MM.1S (cell line): ENCODE measurements at places on chromosomes 3 and 15.

GRCh38 chr3:122100591-122101463 is 45.7 kb downstream of the CD86 start:
- DNase-seq: no peak

GRCh38 chr15:35308802-35309201 is 223.7 kb upstream of the NANOGP8 start:
- DNase-seq: no peak

DNA sequence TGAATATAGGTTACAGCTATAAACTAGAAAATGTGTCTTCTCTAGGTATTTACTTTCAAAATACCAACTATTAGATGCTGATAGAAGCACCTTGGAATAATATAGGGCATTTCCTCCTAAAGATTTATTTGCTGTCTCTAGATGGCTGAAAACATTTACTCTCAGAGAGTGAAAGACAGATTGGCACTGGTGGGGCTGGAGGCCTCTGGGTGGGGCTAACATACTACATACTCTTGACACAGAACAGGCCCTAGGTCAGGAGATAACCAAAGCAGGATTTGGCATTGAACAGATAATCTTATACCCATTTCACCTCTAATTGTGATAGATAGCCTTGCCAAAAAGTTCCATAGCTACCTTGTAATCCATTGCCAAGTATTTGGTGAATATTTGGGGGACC is 253.3 kb upstream of the TBC1D5 start:
- no peak for DNase-seq

DNA sequence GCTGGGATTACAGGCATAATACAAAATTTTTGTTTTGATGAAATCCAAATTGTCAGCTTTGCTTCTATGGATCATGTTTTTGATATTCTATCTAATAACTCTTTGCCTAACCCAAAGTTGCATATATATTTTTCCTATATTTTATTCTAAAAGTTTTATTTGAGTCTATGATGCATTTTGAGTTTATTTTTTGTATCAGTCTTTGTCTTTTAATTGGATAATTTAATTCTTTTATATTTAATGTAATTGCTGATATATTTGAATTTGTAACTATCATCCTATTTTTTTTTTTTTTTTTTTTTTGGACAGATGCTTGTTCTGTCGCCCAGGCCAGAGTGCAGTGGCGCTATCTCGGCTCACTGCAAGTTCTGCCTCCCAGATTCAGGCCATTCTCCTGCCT is 19.7 kb upstream of the DENND4A start:
- DNase-seq: no peak

DNA sequence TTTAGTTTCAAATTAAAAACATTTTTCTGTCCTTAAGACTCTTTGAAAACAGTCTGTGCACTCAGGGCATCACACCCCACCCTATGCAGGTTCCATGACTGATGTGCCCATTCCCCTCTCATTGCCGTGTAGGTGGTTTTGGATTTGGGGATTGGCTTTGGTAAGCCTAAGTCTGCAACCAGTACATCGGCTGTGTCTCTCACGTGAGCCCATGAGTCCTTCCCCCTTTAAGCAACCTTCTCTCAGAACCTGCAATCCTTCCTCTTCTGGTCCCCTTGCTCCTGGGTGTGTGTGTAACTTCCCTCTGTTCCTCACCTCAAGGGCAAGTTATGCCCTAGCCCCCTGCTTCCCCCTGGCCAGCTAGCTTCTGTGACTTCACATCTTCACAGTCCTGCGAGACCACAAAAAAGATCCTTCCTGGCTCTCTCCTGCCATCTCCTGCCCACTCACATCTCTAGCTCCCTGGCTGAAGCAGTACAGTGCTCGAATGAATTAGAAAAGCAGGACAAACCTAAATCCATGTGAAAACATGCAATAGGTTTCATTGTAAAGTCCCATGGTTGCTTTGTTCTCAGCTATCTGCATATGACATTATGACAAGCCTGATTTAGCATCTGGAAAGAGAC is 126.7 kb downstream of the UACA start:
- DNase-seq: no peak

GRCh38 chr15:90191344-90191687 is 9.8 kb upstream of the SEMA4B start:
- DNase-seq: no peak

DNA sequence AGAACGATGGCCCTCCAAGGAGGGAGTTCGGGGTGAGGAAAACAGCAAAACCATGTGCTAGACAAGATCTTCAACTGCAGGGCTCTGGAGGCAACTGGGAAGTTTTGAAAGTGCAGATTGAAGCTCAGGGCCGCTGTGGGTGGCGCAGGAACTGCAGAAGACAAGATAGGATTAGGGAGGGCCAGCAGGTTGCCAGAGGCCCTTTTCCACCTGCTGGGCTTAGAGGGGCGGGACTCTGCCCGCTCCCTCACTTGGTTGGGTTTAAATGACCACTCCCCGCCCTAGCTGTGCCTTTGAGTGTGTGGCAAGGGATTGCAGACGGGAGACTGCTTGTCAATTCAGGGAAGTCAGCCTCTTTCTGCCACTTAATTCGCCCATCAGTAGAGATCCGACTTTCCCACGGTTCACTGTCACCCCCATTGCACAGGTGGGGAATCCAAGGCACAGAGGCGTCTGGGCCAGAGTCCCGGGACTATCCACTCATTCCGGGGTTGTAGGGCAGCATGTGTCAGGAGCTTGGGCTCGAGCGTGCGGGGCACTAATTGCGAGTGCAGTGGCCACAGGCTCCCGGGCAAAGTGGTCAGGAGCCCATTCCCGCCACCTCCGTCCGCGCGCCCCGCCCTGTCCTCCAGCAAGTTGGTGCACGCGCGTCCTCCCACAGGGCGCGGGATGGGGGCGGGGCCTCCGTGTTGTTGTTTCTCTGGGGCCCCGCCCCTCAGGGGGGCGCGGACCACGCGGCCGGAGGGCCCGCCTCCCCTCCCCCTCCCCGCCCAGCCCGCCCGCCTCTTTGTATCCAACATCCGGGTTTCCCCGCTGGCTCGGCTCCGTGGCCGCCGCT is at the start of gene ACVR2B:
TSS of gene ACVR2B (plus strand) at position 816 of the 838 bp plus-strand sequence. CDS start 433 bp downstream, outside the sequence.
- peak; percentile 82 for DNase-seq
